ENCODE measurements at places on chromosomes 4 and X.
A peak's percentile ranks its signal among the peaks of the same experiment; 100 is the strongest.

- DNase-seq = no peak
Measured at GRCh38 chr4:168646001-168646768, 149.3 kb downstream of the PALLD start.

DNA sequence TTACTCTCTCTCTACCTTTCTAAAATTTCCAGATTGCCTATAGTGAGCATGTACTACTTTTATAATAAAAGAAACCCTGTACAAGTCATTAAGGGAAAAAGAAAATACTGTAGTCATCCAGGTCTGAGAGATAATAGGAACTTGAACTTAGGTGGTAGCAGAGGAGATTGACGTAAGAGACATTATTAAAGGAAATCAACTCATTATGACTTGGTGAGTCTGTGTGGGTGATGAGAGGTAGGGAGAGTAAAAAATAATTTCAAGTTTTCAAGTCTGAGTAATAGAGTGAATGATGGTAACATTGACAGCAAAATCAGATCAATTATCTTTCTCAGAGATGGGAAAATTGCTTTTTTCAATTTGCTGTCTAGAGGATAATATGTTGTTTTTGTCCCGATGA, 44.0 kb upstream of the ZCCHC12 start:
- DNase-seq = no peak

GRCh38 chr4:42050516-42051249, 60.4 kb downstream of the SLC30A9 start:
- no peak for DNase-seq

GRCh38 chr4:1511441-1512041, 105.3 kb upstream of the NKX1-1 start:
- no peak for DNase-seq

GRCh38 chr4:180086480-180087190, 2156.6 kb upstream of the TENM3 start:
- DNase-seq = no peak

DNA sequence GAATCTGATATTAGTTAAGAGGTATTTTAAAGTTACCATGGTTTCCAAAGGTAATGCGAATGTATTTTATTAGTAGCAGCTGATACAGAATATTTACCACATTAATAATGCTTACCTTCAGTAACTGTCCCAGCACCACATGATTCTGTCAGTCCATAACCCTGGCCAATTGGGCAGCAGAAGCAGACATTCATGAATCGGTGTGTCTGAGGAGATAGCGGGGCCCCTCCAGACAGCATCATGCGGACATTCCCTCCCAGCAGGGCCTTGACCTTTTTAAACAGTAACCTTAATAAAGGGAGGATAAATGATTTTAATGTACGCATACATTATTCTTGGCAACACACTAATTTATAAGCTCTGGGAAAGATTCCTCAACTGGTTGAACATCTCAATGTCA, 43.0 kb upstream of the KCNE5 start:
- DNase-seq = no peak

DNA sequence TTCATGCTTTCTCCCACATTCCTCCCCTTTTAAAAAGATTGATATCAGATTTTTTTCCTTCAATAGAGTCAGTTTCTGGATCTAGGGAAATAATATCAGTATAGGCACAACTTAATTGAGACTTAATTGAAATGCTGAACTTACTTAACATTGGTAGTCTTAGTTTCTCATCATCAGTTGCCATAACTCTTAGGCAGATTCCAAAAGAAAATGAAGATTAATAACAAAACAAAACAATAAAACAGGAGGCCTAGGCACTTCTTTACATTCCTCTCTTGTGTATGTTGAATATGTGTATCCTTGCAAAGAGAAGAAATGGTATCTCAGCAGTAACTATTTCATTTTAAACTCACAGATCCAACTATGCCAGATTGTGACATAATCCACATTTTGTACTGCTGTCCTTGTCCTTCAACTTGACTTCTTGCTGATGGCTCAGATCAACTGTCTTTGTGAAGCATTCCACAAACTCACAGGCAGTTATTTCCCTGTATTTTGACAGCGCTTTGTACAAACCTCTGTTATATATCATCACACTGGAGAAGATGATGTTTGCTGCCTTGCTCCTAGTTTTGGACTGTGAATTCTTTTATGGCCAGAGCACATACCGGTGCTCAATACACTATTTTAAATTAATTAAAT, 9.1 kb upstream of the SLC9B2 start:
- DNase-seq = no peak

- no peak for DNase-seq
Measured at GRCh38 chr4:108881190-108881589, 118.3 kb upstream of the ETNPPL start.

DNA sequence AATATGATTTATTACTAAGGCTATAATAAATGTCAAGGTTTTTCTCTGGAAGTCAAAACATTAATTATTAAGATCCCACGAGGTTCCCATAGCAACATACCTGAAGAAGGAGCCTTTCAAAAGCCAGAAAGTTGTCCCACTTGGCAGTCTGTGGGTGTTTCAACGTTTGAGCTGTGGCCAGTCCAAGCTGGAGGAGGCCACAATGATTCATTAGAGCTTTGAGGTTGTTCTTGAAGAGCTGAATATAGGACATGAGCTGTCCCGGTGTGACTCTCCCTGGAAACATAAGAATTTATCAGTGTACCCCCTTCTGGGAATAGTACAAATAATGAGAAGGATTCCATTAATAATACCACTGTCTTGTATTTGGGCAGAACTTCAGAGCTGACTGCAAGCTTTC, 92.1 kb downstream of the SCFD2 start:
- DNase-seq = no peak

GRCh38 chrX:70476934-70477733, 32.5 kb downstream of the DLG3 start:
- DNase-seq = no peak

DNA sequence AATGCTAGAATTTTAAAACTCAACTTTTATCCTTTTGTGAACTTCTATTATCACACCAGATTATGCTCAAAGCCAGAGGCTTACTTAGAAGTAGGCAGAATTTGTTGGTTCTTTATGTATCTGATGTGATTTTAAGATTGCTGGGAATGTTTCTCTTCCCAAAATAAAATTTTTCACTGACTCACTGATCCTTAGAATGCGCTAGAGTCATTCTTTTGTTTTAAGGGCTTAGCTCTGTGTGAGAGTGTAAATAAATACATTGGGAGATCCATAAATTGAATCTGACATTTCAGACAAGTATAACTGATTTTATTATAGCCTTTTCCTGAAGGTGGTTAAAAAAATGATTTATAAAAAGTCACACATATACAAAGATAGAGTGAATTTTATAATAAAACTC, 101.3 kb downstream of the LARP1B start:
- no peak for DNase-seq

DNA sequence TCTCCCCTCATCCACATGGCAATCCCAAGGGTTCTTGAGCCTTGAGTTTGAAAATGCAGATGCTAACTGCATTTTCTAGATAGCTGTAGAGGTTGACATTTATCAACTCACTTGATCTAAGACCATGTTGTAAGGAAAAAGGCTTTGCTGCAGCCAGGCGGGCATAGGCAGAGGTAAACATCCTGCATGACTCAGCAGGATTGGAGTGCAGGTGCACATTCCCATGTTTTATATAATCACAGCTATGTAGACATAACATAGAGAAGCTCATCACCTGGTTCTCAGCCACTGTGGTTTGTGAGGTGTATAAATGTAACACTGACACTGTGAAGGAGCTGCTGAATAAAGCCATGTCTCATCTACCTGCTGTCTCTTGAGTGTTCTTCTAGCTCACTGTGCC, 62.3 kb upstream of the PDE5A start:
- peak; percentile 8 for DNase-seq

GRCh38 chr4:184168406-184169019, 49.2 kb downstream of the ENPP6 start:
- DNase-seq = peak; percentile 53

DNA sequence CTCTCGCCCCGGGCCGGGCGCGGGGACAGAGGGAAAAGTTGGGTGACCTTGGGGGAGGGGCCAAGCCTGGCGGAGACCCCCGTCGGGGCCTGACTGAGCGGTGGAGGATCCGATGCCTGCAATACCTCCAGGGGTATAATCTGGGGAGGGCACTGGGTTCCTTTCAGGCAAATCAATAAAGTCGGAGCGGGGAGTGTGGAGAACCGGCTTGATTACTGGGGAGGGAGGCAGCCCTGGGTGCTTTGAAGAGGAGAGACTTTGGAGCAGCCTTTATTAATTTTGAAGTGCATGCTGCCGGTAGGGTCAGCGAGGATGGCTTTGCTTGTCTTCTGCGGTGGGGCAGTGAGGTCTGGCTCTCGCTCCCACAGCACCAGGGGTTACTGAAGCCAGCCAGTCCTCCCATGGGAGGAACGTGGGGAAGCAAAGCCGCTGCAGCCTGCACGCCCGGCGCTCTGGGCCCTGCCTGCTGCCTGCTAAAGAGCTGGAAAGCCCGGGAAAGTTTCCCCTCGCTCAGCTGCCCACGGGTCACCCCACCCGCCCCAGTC, 403 bp upstream of the LGI2 start:
- no peak for DNase-seq

- no peak for DNase-seq
Measured at GRCh38 chrX:105267167-105267566, 46.7 kb upstream of the TEX13A start.

DNA sequence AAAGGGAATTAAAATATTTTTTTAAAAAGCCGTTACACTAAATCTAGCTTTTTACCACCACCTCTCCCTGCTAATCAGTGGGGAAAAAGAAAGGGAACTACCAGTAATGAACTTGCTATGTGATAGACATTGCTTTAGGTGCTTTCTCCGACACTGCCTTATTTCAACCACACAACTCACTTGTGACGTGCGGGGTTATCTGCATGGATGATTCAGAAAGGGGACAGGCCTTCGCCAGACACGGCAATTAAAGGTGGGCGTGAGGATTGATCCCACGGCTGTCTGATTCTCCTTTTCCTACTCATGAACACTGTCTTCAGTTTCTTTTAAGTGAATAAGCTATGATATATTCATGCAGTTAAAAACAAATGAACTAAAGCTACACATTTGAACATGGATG, 882 bp upstream of the CXCR3 start:
- DNase-seq = peak; percentile 67

DNA sequence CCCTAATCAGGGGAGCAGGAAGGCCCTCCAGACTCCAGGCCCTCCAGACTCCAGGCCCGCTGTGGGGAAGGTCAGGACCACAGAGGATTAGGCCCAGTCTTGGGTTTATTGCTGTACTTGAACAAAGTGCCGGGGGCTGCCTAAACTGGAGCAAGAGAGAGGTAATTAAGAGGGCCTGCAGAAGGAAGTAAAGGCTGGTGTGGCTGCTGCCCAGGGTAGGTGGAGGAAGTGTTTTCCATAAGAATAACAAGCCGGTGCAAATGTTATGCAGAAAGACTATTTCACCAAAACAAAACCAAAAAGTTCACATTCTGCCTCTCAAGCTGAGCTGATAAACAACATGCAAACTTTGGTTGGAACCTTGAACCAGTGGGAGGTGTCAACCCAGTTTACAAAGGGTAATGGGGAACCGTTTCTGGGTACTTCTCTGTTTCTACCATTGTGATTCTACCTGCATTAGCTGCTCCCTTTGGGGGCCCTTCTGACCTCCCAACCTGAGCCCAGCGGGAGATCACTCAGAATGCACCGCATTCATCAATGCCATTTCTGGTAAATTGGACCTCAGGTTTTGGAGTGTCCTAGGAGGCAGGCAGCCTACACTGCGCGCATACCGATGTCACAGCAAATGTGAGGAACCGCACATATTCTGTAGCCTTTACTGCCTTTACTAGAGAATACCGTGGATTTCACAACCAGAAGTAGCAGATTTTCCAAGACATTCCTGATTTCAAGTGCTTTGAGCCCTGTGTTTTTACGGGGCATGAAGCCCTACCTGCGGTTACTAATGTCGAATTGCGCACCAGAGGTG, 59.7 kb upstream of the BCOR start:
- peak; percentile 14 for DNase-seq

GRCh38 chrX:110509755-110510532, 151.3 kb downstream of the RTL9 start:
- no peak for DNase-seq

DNA sequence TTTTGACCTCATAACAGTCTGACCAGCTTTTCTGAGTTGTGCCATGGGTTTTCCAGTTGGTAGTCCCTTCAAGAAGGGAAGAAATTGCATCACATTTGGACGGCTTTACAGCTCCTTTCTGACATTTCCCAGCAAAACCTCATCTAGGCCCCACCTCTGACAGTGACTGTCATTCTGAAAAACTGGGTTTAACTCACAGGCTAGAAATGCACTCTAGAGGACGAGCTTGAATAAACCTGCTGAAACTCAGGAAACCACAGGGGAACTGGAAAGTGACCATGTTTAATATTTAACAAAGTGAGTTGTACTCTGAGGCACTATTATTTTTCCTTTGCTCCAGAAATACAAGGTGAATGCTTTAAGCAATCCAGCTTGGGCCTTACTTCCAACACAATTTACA, 434.3 kb upstream of the RASGEF1B start:
- DNase-seq = no peak

DNA sequence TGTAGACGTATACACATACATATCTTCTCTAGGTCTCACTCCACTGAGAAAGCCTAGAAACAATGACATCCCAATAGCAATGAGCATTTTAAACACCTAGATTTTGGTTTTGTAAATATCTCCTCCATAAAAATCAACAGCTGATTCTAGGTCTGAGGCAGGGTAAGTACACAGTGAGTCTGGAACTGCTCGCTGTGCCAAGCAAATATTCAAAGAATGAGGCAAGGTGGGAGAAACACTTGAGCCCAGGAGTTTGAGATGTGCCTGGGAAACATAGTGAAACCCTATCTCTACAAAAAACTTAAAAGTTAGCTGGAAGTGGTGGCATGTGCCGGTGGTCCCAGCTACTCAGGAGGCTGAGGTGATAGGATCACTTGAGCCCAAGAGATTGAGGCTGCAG, 22.2 kb downstream of the ABCG2 start:
- DNase-seq = no peak

DNA sequence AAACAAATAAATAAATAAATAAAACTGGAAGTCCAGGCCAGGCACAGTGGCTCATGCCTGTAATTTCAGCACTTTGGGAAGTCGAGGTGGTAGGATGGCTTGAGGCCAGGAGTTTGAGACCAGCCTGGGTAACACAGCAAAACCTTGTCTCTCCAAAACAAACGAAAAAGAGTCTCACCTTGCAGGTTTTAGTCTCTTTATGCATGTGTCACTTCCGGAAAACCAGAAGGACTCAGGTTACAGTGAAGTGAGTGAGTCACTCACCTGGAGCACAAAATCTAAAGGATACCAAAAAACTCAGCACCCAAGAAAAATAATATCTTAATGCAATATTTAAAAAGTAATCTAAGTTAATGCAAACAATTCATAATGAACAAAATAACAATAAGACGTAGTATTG, 20.1 kb upstream of the SLC34A2 start:
- DNase-seq = no peak

GRCh38 chrX:118884552-118885138, 61.0 kb downstream of the ZCCHC12 start:
- no peak for DNase-seq

DNA sequence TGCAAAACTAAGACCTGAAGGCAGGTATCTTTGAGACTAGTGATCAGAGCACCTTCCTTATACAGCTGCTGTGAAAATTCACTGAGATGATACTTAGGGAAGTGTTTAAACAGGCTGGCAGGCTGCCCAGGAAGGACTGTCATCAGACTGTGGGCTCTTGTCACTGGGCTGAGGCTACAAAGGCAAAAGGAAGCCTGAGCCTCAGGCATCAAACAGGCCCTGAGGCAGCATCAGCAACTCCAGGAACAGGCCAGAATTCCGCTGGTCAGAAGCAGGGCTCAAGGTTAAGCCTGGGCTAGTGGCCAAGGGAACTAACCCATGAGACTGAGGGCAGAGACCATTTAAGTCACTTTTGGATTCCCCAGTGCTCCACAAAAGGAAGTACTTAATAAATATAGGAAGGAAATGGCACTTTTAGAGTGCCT, 12.8 kb downstream of the PJA1 start:
- DNase-seq = no peak

Data from B cell (primary cell).